ENCODE measurements at places on chromosomes 1 and 21. TPM values are rescaled to one million over a fixed set of nuclear protein-coding genes. Genes with fewer than 3 reads are reported as not detected.

- DNase-seq = peak; percentile 13
- no peak overlapping the region for H3K4me3 ChIP-seq
- H3K4me1 ChIP-seq = peaks cover 4% of the 10 kb centered on the region
- H3K27me3 ChIP-seq = no peaks in the 10 kb centered on the region
Measured at GRCh38 chr1:115052454-115053083, 22.9 kb downstream of the TSHB start.

GRCh38 chr1:16324456-16324890 is 27.8 kb downstream of the FBXO42 start:
- H3K4me3 ChIP-seq = no peak overlapping the region
- peaks cover 11% of the 10 kb centered on the region for H3K4me1 ChIP-seq
- DNase-seq = peak; percentile 83
- H3K27me3 ChIP-seq = no peaks in the 10 kb centered on the region

- peaks cover 19% of the 10 kb centered on the region for H3K4me1 ChIP-seq
- H3K4me3 ChIP-seq = peak overlapping the region; percentile 69
- peak; percentile 31 for DNase-seq
Measured at GRCh38 chr1:32180186-32181060, 948 bp downstream of the TXLNA start.

Gene CD2
- 0.14 TPM for total RNA-seq

Gene EFNA4
- 11.8 TPM for total RNA-seq

- H3K36me3 ChIP-seq = no peaks in the 10 kb centered on the region
- H3K4me1 ChIP-seq = no peaks in the 10 kb centered on the region
- DNase-seq = no peak
- no peak overlapping the region for H3K4me3 ChIP-seq
- no peaks in the 10 kb centered on the region for H3K27me3 ChIP-seq
- H3K27ac ChIP-seq = no peak overlapping the region
Measured at GRCh38 chr1:4079815-4080214, 179.7 kb upstream of the C1orf174 start.

GRCh38 chr1:246781212-246781611 is 57.0 kb downstream of the SCCPDH start:
- DNase-seq = no peak
- H3K36me3 ChIP-seq = peaks cover 11% of the 10 kb centered on the region
- peaks cover 4% of the 10 kb centered on the region for H3K4me1 ChIP-seq
- H3K27me3 ChIP-seq = no peaks in the 10 kb centered on the region
- H3K27ac ChIP-seq = no peak overlapping the region

DNA sequence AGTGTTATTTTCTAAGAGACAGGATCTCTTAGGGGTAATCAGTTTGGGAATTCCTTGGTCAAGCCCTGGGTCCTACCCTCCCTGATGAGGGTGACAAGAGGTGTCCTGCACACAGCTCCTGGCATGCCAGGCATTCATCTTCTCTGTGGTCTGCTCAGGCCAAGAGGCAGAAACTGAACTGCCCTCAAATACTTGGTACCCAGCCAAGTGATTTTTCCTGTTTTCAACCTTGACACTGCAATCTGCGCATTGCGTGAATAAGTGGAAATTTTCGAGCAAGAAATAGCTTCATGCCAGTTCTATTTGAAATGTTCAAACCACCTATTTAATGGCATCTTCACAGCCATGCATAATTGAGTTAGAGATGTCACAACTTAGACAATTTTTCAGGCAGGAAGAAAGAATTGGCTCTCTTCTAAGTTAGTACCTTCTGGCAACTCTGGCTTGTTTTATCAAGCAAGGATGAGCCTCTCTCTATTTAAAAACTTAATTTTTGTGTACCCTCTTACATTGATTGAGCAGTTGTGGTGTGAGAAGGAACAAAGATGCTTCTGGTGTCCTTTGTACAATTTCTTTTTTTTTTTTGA is 27.0 kb downstream of the DNM3 start:
- no peaks in the 10 kb centered on the region for H3K27me3 ChIP-seq
- no peak overlapping the region for H3K27ac ChIP-seq
- no peaks in the 10 kb centered on the region for H3K4me1 ChIP-seq
- H3K4me3 ChIP-seq = no peak overlapping the region
- DNase-seq = peak; percentile 24
- H3K36me3 ChIP-seq = no peaks in the 10 kb centered on the region

- no peak overlapping the region for H3K27ac ChIP-seq
- no peaks in the 10 kb centered on the region for H3K27me3 ChIP-seq
- no peaks in the 10 kb centered on the region for H3K36me3 ChIP-seq
- no peaks in the 10 kb centered on the region for H3K4me1 ChIP-seq
- no peak for DNase-seq
Measured at GRCh38 chr21:31141389-31142000, 103.2 kb upstream of the KRTAP19-8 start.

Gene GBP7
- total RNA-seq = not detected

DNA sequence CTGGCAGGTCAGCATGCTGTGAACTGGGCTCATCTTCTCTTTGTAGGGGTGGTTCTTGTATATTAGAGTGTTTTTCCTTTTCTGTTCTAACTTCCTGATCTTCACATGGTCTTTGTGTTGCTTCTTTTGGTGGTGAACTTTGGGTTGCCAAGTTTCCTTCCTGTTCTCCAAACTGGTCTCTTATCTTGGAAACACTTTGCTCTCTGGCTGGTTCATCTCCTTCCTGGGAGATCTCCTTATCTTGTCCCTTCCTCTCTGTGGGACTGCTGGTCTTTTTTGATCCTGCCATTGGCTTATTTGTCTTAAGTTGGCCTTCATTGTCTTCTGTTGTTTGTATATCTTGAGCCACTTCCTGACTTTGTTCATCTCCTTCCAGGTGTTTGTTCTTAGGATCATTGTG is 2.1 kb downstream of the TCHHL1 start:
- no peaks in the 10 kb centered on the region for H3K36me3 ChIP-seq
- DNase-seq = no peak
- H3K27ac ChIP-seq = no peak overlapping the region

- H3K27ac ChIP-seq = no peak overlapping the region
- peaks cover 12% of the 10 kb centered on the region for H3K27me3 ChIP-seq
- no peaks in the 10 kb centered on the region for H3K4me1 ChIP-seq
- no peaks in the 10 kb centered on the region for H3K36me3 ChIP-seq
Measured at GRCh38 chr21:41068967-41069642, 98.9 kb upstream of the BACE2 start.

Gene SVBP
- 28.1 TPM for total RNA-seq

Gene ANKRD35
- 0.07 TPM for total RNA-seq

GRCh38 chr1:33121728-33122127 is 40.8 kb downstream of the AZIN2 start:
- no peak overlapping the region for H3K4me3 ChIP-seq
- no peaks in the 10 kb centered on the region for H3K36me3 ChIP-seq
- DNase-seq = no peak
- H3K27me3 ChIP-seq = no peaks in the 10 kb centered on the region
- peaks cover 5% of the 10 kb centered on the region for H3K4me1 ChIP-seq
- no peak overlapping the region for H3K27ac ChIP-seq

DNA sequence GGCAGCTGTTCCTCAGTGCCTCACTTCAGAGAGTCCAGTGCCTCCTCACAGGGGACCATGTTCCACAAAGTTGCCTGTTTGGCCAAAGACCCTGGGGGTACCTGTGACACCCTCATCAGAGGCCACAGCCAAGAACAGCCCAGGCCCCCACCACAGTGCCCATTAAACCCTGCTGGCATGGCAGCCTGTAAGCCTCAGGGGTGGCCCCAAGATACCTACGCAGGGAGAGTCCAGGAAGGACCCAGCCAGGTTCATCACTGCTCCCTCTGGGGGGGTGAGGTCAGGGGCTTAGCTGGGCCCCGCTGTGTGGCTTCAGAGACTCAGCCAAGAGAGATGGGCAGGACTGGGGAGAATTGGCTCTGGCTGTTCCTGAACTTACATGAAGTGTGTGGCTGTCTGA is 19.1 kb upstream of the PRDM16 start:
- no peaks in the 10 kb centered on the region for H3K36me3 ChIP-seq
- no peaks in the 10 kb centered on the region for H3K4me1 ChIP-seq
- H3K4me3 ChIP-seq = no peak overlapping the region
- H3K27ac ChIP-seq = no peak overlapping the region

DNA sequence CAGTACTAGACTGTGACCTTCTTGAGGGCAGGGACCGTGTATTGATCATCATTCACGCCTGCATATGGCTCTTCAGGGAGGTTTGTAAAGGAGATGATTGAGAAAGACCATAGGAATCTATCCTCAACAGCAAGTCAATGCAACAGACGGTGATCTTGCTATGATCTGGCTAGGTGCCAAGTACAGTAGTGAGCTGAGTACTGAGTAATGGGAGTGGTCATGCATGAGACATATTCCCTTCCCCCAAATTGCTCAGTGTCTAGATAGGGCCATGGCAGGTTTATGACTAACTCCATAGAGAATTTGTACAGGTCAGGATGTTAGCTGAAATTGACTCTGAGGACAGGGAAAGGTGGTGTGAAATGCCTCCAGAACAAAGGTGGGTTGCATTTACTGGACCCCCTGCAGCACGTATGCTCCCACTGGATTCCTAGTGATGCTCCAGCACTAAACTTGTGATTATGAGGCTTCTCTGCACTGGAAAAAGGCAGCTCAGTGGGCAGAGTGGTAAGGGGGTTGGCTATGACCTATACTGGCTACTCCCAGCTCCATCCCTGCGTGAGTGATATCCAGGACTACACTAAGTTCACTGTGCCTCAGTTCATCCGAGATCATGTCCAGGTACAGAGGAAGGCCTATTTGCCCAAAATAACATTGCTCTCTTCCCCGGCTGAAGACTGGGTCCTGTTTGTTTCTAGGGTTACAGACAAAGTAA is 37.2 kb downstream of the KCNJ6 start:
- H3K4me3 ChIP-seq = no peak overlapping the region
- H3K36me3 ChIP-seq = no peaks in the 10 kb centered on the region
- H3K27me3 ChIP-seq = peaks cover 4% of the 10 kb centered on the region
- H3K27ac ChIP-seq = no peak overlapping the region
- H3K4me1 ChIP-seq = peaks cover 22% of the 10 kb centered on the region

- peak; percentile 67 for DNase-seq
- no peaks in the 10 kb centered on the region for H3K27me3 ChIP-seq
- no peaks in the 10 kb centered on the region for H3K36me3 ChIP-seq
- peaks cover 19% of the 10 kb centered on the region for H3K4me1 ChIP-seq
- H3K27ac ChIP-seq = peak overlapping the region; percentile 60
Measured at GRCh38 chr1:177848577-177848976, 121.3 kb downstream of the SEC16B start.

DNA sequence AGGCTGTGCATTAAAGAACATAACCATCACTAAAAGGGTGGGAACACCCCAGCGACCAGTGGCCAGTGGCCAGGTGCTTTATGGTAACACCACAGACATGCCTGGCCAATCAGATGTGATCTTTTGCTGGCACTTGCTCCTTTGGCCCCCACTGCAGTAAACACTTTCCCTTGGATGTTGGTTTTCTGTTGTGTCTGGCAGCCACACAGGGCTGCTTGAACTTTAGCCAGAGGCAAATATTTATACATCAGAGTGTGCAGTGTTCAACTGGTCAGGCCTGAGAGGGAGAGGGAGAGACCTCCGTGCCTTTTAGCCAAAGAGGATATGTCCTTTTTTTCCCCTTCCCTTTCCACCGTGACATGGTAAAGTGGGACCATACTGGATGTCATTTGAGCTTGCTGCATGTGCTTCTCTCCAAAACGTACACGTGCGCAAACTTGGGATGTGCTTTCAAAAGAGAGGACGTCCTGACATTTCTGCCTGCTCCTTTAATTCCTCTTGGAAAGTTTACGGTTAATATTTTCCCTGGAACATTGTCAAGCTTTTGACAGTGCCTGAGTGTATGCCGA is 101.2 kb downstream of the NFIA start:
- H3K36me3 ChIP-seq = no peaks in the 10 kb centered on the region
- peak overlapping the region; percentile 14 for H3K27ac ChIP-seq
- no peak for DNase-seq
- H3K4me3 ChIP-seq = peak overlapping the region; percentile 55
- peaks cover 7% of the 10 kb centered on the region for H3K4me1 ChIP-seq

GRCh38 chr1:15760520-15761211 is 2.1 kb downstream of the FBLIM1 start:
- peaks cover 28% of the 10 kb centered on the region for H3K4me1 ChIP-seq
- H3K27me3 ChIP-seq = no peaks in the 10 kb centered on the region
- H3K4me3 ChIP-seq = peak overlapping the region; percentile 79
- peaks cover 5% of the 10 kb centered on the region for H3K36me3 ChIP-seq
- peak overlapping the region; percentile 72 for H3K27ac ChIP-seq
- peak; percentile 75 for DNase-seq

DNA sequence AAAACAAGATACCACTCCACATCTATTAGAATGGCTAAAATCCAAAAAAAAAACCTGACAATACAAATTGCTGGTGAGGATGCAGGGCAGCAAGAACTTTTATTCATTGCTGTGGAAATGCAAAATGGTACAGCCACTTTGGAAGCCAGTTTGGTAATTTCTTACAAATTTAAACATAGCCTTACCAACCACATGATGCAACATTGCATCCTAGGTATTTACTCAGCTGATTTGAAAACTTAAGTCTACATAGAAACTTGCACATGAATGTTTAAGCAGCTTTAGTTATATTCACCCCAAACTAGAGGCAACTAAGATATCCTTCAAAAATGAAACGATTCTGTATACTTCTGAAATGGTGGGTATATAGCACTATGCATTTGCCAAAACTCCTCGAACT is 178.8 kb upstream of the PDE4B start:
- H3K4me3 ChIP-seq = no peak overlapping the region
- DNase-seq = no peak
- no peaks in the 10 kb centered on the region for H3K36me3 ChIP-seq

GRCh38 chr1:115170961-115171392 is 81.7 kb upstream of the TSPAN2 start:
- H3K4me1 ChIP-seq = peaks cover 16% of the 10 kb centered on the region
- DNase-seq = peak; percentile 75
- no peak overlapping the region for H3K4me3 ChIP-seq
- no peak overlapping the region for H3K27ac ChIP-seq

DNA sequence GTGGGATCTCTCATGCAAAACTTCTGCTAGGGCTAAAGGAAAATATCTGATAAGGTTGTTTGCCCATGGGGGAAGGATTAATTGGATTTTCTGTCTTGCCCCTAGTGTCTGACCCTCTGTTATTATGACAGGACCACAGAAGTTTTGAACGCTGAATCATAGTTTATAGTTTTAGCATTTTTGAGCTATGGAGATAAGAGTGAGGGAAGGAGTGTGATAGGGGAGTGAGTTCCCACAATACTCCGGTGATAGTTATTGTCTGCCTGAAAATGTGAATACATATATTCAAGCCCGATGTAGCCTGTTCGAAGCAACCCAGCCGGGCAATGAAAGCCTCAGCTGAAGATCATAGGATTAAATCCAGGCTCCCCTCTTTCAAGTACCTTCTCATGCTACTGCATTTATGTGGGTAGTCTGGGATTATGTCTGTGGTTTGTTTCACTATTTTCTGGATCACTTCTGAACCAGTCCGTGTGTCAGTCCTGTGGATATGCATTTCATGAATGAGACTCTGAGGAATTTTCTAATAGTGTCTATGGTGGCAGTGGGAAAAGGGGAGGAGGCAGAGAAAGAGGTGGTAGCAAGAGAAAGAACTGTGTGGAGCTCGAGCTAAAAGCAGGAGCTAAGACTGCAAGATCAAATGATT is 258.7 kb downstream of the DISC1 start:
- DNase-seq = peak; percentile 84
- peak overlapping the region; percentile 11 for H3K4me3 ChIP-seq
- peaks cover 14% of the 10 kb centered on the region for H3K4me1 ChIP-seq

Measured in astrocyte (in vitro differentiated cells and primary cell).